Stimulated activated CD4-positive, alpha-beta T cell treated with anti-CD3 and anti-CD28 coated beads, Interleukin-15, amount 100 ng/mL, for 48 hours (primary cell): ENCODE measurements at places on chromosomes 6 and 20.

DNA sequence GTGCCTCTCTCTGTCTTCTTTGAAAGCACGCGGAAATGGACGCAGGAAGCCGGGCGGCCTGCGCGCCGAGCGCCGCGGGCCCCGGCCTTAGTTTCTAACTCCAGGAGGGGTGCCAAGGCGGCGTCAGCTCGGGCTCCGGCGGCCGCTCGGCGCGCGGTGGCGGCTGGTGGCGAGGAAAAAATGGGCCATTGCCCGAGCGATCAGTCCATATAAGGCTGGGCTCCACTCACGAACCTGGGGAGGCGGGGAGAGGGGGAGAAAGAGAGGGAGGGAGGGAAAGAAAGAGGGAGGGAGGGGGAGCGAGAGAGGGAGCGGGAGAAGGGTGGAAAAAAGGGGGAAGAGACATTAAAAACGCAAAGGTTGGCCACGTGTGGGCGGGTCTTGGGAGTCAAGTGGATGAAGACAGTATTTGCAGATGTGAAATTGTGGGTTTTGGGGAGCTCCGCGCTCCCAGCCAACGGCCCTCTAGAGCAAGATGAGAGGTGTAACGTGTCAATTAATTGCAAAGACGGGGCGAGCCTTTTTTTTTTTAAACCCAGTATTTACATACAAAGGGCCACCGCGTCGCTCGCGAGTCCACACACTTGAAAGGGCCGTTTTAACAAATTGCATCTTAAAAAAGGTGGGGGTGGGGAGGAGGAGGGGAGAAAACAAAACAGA is at the start of gene NKX2-2:
Gene NKX2-2 (minus strand): TSS at position 184 of the 660 bp plus-strand sequence. CDS start 395 bp downstream, outside the sequence.
- no peak for DNase-seq

GRCh38 chr6:131923356-131923755 is 27.8 kb downstream of the CCN2 start:
- peak; percentile 10 for DNase-seq

DNA sequence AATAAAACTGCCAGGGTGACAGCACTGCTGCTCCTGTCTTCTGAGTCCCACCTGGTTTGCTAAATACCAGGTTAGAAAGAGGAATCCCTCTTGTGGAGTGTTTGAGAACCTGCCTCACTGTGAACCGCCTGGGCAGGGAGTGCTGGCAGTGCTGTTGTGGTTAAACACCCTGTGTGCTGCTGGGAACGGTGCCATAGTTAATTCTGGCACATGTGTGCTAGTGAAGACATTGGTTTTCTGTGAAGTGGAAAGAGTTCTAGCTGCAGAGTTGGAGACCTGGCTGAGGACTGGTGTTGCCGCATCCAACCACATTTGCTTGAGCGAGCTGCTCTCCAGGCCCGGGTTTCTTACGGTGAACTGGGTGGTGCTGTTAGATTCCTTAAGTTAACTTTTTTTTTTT is 72.7 kb downstream of the IGF2R start:
- no peak for DNase-seq

DNA sequence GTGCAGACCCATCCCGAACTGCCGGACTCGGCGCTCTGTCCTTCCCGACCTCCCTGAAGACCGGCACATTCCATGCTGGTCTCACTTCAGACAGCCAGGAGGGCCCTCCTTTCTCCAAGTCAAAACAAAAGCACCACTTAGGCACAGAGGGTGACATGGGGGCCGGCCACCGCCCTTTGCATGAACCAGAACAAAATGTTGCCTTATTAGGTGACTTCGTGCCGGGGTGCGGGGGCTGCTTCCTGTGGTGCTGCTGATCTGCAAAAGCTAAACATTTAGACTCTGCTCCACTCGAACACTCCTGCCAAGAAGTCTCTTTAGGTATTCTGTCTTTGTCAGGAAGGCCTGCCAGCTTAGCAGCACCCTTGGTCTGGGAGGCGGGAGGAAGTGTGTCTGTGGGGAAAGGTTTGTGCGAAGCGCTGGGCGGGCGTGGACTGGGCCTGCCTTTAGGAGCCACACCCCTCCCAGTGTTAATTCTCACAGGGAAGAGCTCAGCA is 133.8 kb downstream of the SMOC2 start:
- no peak for DNase-seq

GRCh38 chr6:52394251-52394666 is 25.9 kb upstream of the EFHC1 start:
- no peak for DNase-seq

DNA sequence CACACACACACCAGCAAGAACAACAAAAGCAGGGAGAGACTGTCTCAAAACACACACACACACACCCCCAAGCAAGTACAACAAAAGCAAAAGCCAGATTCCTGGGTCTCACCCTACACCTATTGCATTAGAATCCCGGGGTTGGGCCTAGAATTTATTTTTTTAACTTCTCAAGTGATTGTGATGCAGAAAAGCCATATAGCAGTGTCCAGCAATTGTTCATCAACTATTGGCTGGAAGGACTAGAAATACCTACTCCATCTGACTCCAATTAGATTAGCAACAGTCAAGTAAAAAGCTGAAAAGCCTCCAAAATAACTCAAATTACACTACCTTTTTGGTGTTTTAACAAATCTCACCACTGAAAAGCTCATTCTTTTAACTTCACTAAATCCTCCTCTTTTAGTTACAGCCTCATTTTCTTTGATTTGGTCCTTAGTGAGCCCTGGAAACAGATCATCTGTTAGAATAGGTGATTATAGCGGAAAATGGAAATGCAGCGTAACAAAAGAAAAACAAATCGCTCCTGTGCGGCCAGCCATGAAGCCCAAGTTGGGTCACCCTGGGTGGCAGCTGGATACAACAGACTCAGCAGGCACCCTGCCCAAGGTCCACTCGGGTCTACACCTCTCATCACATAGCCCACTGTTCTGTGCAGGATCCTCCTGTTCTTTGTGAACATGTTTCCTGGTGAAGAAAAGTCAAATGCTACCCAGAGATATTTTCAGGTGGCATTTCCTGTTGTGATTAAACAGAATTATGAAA is 38.7 kb downstream of the STAU1 start:
- DNase-seq: no peak

DNA sequence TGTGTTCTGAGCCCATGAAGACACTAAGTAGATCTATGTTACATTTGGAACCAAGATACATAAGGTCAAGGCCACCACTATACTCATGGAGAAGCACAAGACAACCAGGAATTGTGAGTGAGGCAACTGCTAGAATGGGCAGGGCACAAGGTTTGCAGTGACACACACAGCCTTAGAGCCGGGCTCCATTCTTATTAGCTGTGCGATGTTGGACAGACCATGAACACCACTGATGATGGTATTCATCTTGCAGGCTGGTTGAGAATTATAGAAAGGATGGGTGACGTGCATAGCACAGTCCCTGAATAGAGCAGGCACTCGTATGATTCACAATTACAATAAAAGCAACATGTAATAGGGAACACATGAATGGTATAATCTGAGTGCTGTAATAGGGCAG is 172.4 kb downstream of the GJA10 start:
- no peak for DNase-seq
